CD8-positive, alpha-beta memory T cell (primary cell): ENCODE measurements at places on chromosomes 5 and 9. TPM values are rescaled to one million over a fixed set of nuclear protein-coding genes. Genes with fewer than 3 reads are reported as not detected.

DNA sequence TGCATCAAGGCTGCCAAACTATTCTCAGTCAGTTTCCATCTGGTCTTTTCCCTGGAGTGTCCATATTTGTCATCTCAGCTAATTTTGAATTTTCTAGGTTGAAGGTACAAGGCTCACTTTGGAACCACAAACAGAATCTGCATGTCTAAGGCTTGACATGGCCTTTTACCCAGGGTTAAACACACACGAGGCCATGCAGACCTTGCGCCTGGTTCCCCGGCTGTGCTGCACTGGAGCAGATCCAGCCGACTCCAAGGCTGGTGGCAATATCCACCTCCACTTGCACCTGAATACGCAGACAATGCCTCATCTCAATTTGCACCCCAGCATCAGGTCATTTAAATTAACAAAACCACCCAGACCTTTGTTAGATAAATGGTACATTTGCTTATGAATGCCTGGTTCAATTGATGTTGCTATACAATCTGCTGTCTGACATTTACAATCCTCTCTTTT, 276.2 kb downstream of the HSPA4 start:
- no peak for DNase-seq
- H3K4me3 ChIP-seq = no peak overlapping the region
- H3K36me3 ChIP-seq = no peaks in the 10 kb centered on the region
- no peak overlapping the region for H3K27ac ChIP-seq
- no peaks in the 10 kb centered on the region for H3K27me3 ChIP-seq

DNA sequence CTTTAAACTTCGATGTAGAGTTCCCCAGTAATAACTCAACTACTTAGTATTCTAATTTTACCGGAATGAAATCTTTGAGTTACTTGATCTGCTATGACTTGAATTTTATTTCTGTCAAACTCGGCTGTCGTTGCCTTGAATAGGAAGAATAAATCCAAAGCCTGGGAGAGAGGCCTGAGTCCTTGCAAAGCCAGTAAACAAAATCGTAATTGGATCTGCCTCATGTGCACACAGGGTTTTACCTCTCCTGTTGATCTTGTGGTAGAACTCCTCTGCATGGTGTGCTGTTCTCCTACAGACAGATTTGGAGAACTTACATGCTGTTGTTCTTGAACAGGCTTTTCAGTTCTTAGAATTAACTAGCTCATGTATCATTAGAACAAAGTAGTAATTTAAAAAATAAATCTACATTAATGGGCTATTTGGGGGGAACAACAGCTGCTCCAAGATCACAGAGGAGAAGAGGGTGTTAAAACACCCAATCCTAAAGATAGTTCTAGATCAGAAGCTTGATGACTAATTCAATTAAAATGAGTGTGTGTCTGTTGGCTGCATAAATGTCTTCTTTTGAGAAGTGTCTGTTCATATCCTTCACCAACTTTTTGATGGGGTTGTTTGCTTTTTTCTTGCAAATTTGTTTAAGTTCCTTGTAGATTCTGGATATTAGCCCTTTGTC, 28.9 kb downstream of the HSPB3 start:
- no peaks in the 10 kb centered on the region for H3K27me3 ChIP-seq
- H3K27ac ChIP-seq = no peak overlapping the region
- no peak for DNase-seq
- no peaks in the 10 kb centered on the region for H3K4me1 ChIP-seq
- H3K4me3 ChIP-seq = no peak overlapping the region

- H3K27ac ChIP-seq = no peak overlapping the region
- H3K36me3 ChIP-seq = no peaks in the 10 kb centered on the region
- no peak for DNase-seq
- no peak overlapping the region for H3K4me3 ChIP-seq
- peaks cover 100% of the 10 kb centered on the region for H3K4me1 ChIP-seq
- H3K27me3 ChIP-seq = no peaks in the 10 kb centered on the region
Observed at GRCh38 chr5:132438917-132439316, 51.7 kb downstream of the IRF1 start.

DNA sequence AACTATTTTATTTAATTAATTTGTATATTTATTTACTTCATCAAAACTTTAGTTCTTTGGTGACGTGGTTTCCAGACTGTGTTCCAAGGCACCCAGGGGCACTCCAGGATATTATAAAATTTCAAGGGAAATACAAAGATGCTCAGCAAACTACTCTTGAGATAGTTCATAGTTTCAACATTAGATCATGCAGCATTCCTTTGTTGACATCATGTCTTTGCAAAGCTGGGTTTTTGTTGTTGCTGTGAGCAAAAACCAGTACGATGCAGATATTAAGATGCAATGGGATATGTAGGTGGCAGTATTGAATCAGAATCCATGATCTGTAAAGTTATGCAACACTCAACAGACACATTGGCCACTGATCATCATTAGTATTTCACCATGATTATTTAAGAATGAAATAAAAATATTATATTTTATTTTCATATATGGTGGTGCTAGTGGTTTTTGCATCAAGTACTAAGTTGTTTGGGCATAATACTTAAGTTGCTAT, 219.7 kb downstream of the ADCY2 start:
- no peak overlapping the region for H3K27ac ChIP-seq
- H3K36me3 ChIP-seq = no peaks in the 10 kb centered on the region
- no peaks in the 10 kb centered on the region for H3K4me1 ChIP-seq
- no peaks in the 10 kb centered on the region for H3K27me3 ChIP-seq
- H3K4me3 ChIP-seq = no peak overlapping the region

- H3K4me3 ChIP-seq = peak overlapping the region; percentile 67
- no peaks in the 10 kb centered on the region for H3K36me3 ChIP-seq
Observed at GRCh38 chr9:35690614-35691333, 1.0 kb upstream of the TPM2 start.

DNA sequence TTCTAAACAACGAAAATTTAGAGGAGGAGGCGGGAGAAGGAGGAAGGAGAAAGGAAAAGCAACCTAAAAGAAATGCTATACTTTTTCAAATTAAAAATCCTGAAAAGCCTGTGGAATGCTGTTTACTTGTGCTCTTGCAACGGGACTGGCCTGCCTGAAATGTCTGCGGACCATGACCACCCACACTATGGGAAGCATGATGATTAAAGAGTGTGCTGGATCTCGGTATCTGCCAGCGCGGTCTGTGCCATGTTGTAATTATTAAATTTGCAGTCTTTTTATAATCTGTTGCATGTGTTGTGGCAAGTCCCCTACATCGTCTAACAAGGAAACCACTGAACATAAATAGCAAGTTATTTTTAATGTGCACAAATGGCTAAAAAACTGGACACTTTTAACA, 111.4 kb downstream of the FANCC start:
- H3K4me3 ChIP-seq = no peak overlapping the region
- H3K27ac ChIP-seq = no peak overlapping the region
- H3K27me3 ChIP-seq = no peaks in the 10 kb centered on the region
- no peaks in the 10 kb centered on the region for H3K36me3 ChIP-seq
- no peak for DNase-seq

GRCh38 chr5:156534085-156534484, 207.1 kb downstream of the SGCD start:
- no peak overlapping the region for H3K27ac ChIP-seq
- no peak for DNase-seq

The FBXL7 gene
- total RNA-seq = not detected

The POLR3G gene
- total RNA-seq = 14.7 TPM

The PRSS3 gene
- 0.72 TPM for total RNA-seq

The SLC35D2 gene
- 8.3 TPM for total RNA-seq
